ENCODE measurements at places on chromosomes 3 and 15.

DNA sequence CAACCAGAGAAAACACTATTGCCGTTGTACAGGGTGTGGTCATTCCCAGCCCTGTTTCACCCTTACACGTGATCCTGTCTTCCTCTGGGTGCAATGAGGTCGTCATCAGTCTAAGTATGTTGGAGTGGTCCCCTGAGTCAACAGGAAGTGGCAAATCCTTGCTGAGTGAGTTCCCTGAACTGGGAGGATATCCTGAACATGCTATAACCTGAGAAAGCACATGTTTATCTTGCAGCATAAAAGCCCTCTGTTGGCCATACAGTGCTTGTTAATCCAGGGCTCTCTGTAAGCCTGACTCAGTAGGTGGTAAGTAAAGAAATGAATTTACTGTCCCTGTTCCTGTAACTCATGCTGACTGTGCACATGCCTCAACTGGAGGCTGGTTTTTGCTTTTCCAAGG lies 477.8 kb upstream of the RGMA start:
- DNase-seq = no peak

DNA sequence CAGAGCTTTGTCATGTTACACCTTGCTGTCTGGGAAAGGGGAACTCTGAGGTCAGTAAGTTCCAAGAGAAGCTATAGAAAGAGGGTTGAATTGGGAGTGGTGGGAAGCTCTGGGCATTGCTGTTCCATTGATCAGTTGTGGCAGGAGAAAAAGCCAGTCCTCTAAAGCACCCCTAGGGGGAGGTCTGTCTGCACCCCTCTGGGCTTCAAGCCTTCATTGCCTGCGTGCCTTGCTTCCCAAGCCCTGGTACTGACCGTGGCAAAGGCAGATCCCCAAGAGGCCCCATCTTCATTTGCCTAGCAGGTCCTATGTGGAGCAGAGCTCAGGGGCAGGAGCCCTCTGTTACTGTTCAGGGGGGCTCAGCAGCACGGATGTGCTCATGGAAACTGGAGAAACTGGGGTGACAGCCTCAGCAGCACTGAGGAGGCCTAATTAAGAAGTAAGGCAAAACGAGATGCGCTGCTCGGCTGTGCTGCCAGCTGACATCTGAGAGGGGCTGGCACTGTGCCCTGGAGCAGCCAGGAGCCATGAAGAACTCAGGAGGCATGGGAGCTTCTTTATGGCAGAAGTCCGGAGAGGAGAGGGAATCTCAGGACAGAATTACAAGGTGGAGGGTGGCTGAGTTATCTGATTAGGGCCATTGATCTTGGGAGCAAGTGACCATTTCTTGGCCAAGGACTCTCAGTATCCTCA lies 270.9 kb downstream of the RPLP1 start:
- peak; percentile 62 for DNase-seq

- DNase-seq = no peak
Observed at GRCh38 chr15:42908538-42908937, 12.0 kb downstream of the TTBK2 start.

GRCh38 chr3:46298871-46299607 lies 54.9 kb upstream of the CCR2 start:
- DNase-seq = no peak

DNA sequence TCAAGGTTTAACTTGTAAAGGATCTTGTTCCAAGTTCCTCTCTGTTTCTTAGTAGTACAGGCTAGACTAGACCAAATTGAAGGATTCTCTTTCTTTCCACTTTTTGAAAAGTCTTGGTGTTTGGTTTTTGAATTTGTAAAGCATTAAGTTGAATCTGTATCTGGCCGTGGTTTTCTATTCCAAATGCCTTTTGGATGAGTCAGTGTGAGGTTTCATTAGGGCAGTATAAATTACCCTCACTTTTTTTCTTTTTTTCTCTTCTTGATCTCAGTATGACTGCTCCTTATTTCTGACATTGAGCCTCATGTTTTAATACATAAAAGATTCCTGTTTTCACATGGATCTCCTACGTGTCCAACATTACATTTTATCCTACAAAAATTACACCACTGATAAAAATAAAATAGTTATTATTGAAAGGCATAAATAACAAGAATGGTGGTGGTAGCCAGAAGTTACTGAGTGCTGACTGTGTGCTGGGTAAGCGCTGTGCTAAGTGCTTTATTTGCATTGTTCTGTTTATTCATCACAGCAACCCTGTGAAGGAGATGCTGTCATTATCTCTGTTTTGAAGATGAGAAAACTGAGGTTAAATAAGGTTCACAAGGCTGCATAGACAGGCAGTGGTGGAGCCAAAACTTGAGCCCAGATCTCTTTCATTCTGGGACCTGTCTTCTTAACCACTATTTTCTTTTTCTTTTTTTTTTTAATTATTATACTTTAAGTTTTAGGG lies 48.3 kb downstream of the MITF start:
- DNase-seq = no peak

- peak; percentile 82 for DNase-seq
Observed at GRCh38 chr15:64809649-64810496, 15.6 kb downstream of the PIF1 start.

- DNase-seq = no peak
Observed at GRCh38 chr15:95826412-95827195, 503.9 kb upstream of the NR2F2 start.

- peak; percentile 13 for DNase-seq
Observed at GRCh38 chr3:56357266-56357665, 111.0 kb downstream of the ERC2 start.

DNA sequence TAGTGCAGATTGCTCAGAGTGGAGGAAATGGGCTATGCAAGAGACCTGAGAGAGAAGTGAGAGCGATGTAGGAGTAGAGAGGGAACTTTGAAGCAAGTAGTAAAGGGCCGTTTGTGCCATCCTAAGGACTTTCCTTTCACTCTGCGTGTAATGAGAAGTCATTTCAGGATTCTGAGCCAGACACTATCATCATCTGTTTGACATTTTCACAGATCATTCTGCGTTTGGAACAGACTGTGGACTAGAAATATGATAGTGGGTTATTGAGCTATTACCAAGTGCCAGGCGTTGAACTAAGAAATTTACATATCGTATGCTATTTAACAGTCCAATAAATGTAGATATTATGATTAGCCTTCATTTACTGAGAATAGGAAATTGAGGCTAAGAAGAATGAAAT lies 150.0 kb upstream of the ROBO2 start:
- no peak for DNase-seq

- DNase-seq = no peak
Observed at GRCh38 chr15:76310475-76311099, 682 bp downstream of the ETFA start.

DNA sequence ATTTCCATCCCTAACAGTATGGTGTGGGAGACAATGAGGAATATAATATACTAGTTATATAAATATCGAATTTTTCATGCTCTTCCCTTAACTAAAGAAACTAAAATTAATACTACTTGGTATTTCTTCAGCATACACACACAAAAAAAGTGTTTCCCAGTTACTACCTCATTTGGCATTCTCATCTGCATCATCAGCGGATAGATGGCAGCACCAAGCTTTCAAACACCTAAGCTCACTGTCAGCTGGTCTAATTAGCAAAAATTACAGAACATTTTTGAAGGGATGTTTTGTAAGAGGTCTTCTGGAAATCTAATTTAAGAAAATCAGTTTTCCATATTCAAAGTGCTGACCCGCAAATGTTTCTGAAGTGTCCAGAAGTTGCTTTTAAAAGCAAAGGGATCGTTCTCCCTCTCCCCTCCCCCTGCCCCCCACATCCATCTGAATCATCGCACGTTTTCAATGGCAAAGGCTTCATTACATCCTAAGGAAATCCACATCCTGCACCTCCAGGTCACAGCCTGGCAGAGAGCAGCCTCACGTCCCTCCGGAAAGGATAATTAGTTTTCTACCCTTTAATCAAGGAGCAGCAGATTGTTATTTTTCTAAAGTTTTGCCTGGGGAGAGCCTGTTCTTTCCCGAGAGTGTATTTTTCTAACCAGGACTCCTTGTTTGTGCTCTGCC lies 86.1 kb upstream of the SPATA12 start:
- DNase-seq = no peak

DNA sequence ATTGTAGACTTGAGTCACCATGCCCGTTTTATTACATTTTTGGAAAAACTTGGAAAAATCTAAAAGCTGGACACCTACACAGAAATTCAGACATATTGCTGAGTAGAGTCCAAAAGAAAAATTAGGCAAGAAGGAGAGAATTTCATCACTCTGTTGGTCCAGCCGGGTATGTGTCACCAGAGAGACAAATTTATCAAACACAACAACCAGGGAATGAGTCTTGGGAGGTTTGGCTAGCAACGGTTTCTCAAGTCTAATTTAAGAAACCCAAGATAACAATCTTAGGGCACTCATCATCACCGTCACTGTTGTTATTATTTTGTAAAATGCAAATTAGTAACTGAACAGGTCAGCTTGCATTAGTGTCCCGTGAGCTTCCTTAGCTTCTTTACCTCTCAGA lies 197.5 kb upstream of the C2CD4B start:
- DNase-seq = no peak

DNA sequence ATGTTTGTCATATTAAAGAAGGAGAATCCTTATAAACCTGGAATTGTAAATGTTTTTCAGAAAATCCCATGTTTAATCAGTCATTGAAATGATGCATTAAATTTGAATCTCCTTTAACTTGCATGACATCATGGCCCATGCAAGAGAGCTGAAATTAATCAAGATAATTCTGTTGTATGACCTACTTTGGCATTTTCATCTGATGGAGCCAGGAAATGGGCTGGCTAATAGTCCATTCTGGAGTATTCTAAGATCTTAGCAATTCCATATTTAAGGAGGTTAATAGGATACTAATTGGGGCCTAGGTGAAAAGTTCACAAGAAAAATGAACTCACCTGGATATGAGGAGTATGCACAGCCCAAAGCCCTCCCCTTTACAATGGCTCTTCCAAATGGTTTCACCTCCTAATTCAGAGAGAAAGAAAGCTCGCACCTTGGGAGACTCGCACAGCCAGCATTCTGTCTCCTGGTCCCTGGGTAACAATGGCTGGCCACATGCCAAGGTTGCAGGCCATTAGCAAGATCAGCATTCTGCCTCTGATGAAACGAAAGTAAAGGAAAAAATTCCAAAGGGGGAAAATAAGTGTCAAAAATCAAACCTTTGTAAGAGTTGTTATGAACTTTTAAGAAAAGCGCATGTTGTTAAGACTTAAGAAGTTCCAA lies 786.4 kb downstream of the MCTP2 start:
- peak; percentile 22 for DNase-seq

DNA sequence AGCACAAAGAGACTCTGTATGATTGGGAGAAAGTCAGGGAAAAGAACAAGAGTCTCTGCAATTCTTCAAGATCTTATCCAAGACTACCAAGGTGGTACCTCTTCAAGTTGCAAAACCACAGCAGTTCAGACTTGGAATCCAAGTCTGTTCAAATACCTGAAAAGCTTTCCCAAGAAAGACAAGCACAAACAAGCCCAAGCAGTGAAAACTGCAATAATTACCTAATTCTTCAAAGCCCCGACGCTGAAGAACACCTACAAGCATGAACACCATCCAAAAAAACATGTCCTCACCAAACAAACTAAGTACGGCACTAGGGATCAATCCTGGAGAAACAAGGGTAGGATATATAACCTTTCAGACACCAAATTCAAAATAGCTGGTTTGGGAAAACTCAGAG lies 299.3 kb upstream of the ALCAM start:
- no peak for DNase-seq

DNA sequence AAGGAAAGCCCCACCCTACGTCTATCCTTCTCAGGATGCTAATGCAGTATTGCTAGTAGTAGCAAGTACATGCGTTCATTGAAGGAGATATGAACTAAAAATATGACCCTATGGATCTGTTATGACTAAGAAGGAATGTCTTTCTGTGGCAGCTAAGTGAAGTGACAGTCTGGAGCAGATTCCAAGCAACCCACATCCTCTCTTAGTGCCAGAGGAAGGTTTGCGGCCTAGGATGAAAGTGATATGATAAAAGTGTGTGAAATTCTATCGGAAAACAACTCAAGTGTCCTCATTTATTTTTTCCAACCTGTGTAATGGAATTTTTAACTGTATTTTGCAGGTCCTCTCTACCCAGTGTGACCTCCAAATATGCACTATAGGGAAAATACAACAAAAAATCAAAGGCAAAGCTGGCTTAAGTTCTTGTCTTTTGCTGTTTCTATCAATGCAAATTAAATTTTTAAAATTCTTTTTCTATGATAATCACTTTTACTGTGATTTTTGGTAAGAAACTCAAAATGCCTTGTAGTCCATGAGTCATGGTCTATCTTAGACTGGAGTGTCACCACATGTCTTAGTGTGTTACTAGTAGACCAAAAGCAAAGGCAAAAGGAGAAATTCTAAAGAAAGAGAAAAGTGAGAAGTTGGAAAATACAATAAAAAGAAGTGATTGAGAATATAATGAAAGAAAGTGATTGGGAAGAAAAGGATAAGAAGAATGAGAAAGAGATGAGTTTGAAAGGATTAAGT lies 161.2 kb upstream of the TMCO5A start:
- DNase-seq = no peak

Measured in iPS-NIHi11 (cell line).